NK-92 treated with Interleukin-12 subunit alpha and Interleukin-12 subunit beta, amount 100 ng/mL, for 24 hours (cell line): ENCODE measurements at places on chromosomes 1 and 21.
A peak's percentile ranks its signal among the peaks of the same experiment; 100 is the strongest.

- peak; percentile 16 for DNase-seq
Observed at GRCh38 chr1:24111996-24112779, at the start of gene MYOM3. MYOM3 (minus strand) TSS chr1:24112135; CDS start chr1:24108636, 3,499 bp downstream.

GRCh38 chr1:154912755-154913154 is 23.8 kb downstream of the PMVK start:
- no peak for DNase-seq

DNA sequence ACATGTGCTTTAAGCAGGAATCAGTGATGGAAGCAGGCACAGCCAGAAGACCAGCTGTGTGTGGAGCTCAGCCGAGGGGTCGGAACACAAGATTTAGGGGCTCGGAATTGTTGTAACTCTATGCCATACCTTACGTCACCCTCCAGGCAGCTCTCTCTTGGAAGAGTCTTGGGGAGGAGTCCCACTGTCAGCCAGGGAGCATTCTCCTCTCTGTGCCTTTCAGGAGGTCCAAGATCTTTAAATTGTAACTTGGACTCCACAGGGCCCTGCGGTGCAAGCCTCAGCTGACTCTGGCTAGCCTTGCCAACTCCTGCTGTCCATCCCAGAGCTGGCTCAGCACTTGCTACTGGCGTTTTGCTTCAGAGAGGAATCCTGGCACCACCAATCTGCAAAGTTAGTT is 26.4 kb upstream of the ROR1 start:
- no peak for DNase-seq

GRCh38 chr1:18997508-18997907 is 41.0 kb upstream of the IFFO2 start:
- DNase-seq = no peak

DNA sequence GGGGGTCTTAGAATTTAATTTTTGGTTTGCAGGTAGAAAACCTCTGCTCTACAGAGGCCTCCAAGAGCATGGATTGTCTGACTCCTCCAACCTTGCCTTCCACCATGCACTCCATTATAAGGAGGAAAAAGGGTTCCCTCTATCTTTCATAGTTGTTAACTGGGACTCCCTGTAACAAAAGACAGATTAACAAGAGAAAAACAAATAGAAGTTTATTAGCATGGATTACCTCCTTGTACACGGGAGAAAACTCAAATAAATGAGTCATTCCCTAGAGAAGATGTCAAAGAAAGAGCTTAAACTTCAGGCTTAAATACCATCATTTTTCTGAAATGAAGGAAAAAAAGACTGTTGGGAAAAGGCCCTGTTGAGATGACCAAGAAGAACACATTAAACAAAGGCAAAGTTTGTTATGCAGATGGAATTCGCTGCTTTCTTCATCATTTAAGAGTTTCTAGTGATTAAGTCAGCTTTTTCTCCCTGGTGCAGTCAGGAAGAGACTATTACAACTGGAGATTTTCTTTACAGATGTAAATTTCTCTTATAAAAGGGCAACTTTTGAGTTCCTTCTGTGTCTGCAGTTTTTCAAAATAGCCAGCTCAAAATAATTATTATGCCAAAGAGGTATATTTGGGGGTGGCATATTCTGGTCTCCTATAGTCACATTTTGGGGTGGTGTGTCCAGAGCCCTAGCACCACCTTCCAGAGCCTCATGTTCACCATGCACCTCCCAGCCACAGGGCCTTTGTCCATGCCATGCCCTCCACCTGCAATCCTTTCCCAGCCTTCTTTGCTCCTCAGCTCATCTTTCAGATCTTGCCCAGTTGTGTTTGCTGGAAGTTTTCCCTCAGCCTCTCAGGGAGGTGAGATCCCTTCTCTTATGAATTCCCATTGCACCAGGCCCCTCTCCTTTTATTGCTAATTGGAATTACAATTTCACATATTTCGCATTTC is 63.1 kb upstream of the KLHDC7A start:
- DNase-seq = no peak

GRCh38 chr1:201745023-201745422 is 83.9 kb upstream of the IPO9 start:
- no peak for DNase-seq

DNA sequence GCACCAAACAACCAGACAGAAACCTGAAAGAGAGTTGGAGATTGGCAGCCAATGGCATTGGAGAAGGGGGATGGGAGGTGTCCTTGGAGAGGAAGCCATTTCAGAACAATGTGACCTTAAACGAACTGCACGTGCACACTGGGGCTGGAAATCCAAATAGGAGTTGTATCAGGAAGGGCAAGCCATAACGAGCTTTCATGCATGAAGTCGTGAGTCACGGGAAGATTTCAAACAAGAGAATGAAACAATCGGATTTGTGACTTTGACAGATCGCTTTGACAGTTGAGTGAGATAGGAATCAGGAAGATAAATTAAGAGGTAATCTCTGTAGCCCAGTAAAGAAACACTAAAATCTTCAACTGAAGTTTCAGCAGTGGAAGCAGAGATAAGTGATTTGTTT is 445.8 kb upstream of the ZP4 start:
- DNase-seq = no peak

DNA sequence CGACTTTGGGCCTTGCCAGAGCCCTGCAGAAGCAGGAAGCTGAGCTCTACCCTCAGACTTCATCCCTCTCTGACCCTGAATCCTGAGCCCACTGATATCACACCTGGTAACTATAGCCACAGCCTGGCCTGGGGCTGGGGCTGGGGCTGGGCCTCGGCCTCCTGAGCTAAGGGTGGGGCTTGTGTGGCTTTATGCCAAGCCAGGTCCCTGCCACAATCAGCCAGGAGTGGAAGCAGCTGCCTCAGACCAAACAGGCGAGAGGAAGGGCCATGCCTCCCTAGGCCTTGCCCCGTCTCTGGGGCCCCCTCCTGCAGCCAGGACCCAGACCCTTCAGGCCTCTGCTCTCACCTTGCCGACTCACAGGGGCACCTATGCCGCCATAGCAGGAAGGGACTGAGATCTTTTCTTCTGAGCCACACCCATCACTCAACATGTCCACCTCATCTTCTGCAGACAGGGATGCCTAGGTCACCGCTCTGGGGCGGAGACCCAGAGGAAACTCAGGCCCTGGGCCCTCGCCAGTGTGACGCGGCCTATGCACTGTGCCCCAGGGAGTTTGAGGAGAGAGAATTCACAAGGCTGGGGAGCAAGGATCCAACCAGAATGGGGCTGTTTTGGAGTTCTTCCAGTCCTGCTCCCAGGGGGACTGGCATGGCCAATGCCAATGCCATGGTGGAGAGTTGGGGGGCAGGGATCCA is 5.7 kb downstream of the UBXN11 start:
- DNase-seq = no peak

- no peak for DNase-seq
Observed at GRCh38 chr1:184965944-184966860, 8.1 kb downstream of the NIBAN1 start.

DNA sequence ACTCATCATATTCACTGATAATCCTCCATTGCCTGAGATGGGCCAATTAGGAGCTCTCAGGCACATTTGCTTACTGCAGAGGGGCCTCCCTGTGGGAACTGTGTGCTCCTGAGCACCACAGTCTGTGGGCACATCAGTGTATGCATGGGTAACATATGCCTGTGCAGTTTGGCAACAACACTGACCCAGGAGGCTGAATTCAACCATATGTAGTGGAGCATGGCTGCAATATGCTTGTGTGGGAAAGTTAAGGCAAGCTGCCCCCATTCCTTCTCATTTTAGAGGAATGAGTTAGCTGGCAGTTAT is 11.8 kb upstream of the FMOD start:
- DNase-seq = no peak

DNA sequence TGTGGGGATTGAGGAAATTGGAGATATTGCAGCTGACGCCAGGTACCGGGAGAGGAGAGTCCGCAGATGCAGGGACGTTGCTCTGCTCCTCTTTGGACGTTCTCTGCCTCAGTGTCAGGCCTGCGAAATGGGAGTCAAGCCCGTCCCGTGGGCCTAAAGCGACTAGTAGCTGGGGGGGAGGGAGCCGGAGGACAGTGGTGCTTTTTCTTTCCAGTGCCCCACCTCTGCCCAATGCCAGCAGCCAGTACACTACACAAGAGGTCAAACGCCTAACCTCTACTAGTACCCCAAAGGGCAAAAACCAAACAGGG is 413.6 kb upstream of the ESRRG start:
- no peak for DNase-seq

GRCh38 chr1:39571178-39571483 is 5.5 kb downstream of the PABPC4 start:
- no peak for DNase-seq

GRCh38 chr1:151144474-151145303 is 1.7 kb downstream of the SEMA6C start:
- no peak for DNase-seq
